ENCODE measurements at places on chromosomes 2 and 18. TPM values are rescaled to one million over a fixed set of nuclear protein-coding genes. Genes with fewer than 3 reads are reported as not detected.

Gene RESP18
- not detected for total RNA-seq

DNA sequence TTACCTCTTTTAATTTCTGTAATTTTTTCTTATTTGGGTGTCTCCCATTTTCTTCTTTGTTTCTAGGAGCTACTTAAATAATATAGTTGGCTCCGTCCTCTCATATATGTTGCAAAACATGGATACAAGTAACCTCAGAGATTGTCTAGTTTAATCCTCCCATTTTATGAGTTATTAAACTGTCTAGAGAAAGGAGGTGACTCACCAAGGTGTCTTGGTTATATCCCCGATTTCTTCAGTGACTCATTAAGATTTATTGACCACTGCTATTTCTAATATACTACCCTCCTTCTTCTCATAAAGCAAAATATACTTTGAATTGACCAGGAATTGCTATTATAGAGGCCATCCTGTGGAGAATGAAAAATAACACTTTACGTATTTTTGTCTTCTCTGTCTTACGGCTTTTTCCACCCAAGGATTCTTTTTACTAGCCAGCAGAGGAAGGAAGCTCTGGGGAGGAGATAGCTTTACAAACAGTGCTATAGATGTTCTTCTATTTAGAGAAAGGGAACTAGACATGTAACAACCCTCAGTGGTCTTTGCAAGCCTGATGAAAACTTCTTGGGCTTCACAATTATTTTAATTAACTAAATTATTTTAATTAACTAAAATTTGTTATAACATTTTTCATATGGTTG, 300.4 kb upstream of the TNP1 start:
- DNase-seq: no peak

- no peak for DNase-seq
Measured at GRCh38 chr2:16071039-16071864, 130.9 kb downstream of the MYCN start.

GRCh38 chr2:235583144-235583543, 89.3 kb downstream of the AGAP1 start:
- no peak for DNase-seq

GRCh38 chr18:692824-693223, 19.6 kb downstream of the ENOSF1 start:
- no peak for DNase-seq

Gene FOXI3
- not detected for total RNA-seq

GRCh38 chr2:178074123-178075005, 1.8 kb upstream of the PDE11A start:
- DNase-seq: no peak

- no peak for DNase-seq
Measured at GRCh38 chr18:48475635-48476549, 62.9 kb upstream of the CTIF start.

GRCh38 chr18:40789286-40789685, 1165.7 kb upstream of the PIK3C3 start:
- no peak for DNase-seq

DNA sequence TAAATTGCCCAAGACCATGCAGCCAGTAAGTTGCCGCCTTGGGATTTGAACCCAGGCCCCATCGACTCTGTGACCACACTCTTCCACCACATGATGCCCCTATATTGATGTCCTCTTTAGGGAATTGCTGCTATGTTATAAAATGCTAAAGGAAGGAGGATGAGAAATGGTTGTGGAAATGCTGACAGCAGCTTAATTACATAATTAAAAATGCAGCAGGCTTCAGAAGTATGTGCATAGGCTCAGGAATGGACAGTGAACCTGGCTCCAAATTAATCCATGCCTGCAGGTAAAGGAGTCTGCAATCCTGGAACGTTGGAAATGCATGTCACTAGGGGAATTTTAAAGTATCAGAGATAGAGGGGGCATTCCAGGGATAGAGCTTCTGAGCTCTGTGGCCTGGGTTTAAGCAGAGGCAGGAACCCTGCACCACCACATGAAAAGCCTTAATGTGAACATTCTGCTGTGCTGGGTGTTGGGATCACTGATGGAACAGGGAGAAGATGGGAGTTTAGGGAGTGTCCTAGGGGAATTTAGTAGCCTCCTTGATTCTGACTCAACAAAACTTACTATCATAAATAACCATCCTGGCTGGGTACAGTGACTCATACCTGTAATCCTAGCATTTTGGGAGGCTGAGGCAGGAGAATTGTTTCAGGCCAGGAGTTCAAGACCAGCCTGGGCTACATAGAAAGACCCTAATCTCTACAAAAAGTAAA, 76.1 kb upstream of the CCDC85A start:
- DNase-seq: no peak

Gene KYNU
- 30.6 TPM for total RNA-seq

GRCh38 chr2:177629357-177630024, 236.9 kb downstream of the AGPS start:
- no peak for DNase-seq

Gene FAM237A
- total RNA-seq: not detected

Gene HOXD13
- total RNA-seq: not detected

DNA sequence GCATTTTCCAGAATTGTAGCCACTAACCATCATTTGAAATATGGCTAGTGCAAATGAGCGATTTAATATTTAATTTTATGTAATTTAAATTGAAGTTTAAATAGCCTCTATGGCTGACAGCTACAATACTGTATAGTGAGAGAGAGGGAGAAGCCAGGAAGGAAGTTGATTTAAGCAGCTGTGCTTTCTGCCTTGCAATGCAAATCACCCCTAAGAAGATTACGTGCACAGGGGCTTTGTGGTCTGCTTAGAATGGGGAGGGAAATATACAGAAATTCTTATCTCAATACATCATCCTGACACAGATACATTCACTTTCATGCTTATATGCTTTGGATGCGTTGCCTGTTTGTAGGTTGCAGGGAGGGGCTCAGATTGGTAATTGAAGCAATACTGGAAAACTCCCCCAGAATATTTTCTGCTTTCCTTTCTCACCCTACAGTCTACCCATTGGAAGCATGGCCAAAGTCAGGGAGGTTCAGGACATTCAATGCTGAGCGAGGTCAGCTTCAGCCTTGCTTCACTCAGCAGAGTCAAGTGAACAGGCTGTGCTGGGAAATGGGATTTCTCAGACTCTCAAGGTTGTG, 674.0 kb downstream of the CNTNAP5 start:
- DNase-seq: no peak

- DNase-seq: no peak
Measured at GRCh38 chr2:88638123-88638650, 10.9 kb upstream of the EIF2AK3 start.

- no peak for DNase-seq
Measured at GRCh38 chr18:68997845-68998244, 200.0 kb downstream of the CCDC102B start.

GRCh38 chr18:8279346-8279745, 329.9 kb upstream of the RAB12 start:
- no peak for DNase-seq

Gene ABHD1
- total RNA-seq: 0.21 TPM

Gene CTAGE1
- total RNA-seq: not detected

- no peak for DNase-seq
Measured at GRCh38 chr2:211077216-211077767, 520.9 kb downstream of the CPS1 start.

DNA sequence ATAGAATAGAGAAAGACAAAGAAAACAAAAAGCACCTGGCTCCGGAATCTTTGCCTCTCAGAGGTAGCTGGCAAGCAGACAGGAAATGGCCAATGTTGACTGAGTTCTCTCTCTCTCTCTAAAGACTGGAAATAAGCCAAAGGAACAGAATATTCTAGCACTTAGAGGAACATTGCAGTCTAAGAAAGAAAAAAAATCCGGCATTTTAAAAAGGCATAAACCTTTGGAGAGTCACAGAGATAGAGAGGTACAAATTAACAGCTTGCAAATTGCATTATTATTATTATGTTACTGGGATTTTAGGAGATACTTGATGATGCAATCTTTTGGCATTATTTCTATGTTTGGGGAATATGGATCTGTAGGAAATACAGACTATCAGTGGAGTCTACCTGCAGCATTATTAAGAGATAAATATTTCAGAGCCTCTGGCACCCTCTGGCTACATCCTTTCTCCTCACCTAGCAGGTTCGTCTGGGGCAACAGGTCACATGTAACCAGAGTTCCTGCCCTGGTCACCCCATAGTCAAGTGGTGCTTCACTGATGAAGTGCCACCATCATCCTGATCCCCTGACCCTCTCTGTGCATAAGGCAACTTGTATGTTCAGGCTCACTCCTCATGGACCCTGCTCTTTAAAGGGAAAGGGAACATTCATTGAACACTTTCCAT, 318.9 kb upstream of the ACVR2A start:
- no peak for DNase-seq

GRCh38 chr2:29520001-29520400, 401.4 kb downstream of the ALK start:
- no peak for DNase-seq

DNA sequence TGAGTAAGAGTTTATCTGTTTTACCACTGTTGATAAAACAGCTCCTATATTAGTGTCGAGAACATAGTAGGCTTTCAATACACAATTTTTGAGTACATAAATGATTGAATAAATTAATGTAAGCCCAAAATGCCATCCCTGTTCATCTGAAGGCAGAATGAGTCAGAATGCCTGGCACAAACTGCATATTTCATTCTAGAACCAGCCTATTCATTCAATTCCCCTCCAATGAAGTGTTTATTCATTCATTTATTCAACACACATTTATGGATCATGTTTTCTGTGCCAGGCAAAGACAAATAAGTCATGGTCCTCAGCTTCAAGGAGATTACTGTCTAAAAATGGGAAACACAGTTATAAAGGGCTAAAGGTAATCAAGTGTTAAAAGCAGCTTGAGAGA, 22.8 kb upstream of the LCLAT1 start:
- no peak for DNase-seq

Gene CIB4
- not detected for total RNA-seq

Gene SERPINB11
- 0.77 TPM for total RNA-seq

- no peak for DNase-seq
Measured at GRCh38 chr2:37287966-37288365, 36.7 kb downstream of the PRKD3 start.

DNA sequence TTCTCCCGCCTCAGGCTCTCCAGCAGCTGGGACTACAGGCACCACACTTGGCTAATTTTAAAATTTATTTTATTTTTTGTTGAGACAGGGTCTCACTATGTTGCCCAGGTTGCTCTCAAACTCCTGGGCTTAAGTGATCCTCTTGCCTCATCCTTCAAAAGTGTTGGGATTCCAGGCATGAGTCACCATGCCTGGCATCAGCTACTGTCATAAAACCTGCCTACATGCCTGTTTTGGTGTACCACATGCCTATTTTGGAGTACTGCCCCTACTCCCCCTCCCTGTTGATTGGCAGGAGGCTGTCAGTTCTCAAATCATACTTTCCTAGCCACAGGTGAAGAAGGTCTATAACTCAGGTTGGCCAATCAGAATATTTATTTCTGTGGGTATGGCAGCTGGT, 64.0 kb downstream of the CHST9 start:
- no peak for DNase-seq

GRCh38 chr2:42232024-42232423, 62.9 kb downstream of the EML4 start:
- DNase-seq: no peak

GRCh38 chr2:14626873-14627272, 5.6 kb upstream of the LRATD1 start:
- peak; percentile 58 for DNase-seq

DNA sequence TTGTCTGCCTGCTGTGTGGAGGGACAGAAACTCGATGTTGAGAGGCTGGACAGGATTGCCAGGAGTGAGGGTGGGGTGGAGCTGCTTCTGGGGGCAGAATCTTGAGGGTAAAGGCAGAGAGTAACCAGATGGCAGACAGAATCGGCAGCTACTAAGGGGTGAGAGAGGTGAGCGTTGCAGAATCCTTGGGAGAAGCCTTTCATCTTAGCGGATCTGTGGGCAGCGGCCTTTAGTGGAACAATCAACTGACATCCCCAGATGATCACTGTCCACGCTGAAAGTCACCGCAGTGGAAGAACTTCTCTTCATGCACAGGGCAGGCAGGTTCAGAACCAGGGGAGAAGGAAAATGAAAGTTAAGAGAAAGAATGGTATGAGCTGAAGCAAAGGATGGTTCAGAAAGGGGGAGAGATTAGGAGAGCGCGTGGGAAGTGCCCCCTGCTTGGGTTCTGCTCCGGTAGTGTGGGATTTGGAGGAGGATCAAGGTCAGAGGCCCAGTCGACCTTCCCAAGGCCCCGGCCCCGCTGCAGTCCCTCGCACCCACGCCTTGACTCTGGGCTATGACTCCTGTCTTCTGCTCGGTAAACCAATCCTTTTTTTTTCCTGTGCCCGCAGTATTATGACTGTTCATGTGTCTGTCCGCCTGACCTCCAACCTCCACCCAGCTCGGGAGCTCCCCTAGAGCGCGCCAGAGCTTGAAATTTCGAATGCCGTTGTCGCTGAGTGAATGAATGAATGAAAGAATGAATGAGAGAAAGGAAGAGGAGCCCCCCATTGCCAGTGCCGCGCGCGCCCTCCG, 584 bp downstream of the BOLA3 start:
- no peak for DNase-seq

- DNase-seq: no peak
Measured at GRCh38 chr2:150811259-150811855, 323.9 kb upstream of the RND3 start.

DNA sequence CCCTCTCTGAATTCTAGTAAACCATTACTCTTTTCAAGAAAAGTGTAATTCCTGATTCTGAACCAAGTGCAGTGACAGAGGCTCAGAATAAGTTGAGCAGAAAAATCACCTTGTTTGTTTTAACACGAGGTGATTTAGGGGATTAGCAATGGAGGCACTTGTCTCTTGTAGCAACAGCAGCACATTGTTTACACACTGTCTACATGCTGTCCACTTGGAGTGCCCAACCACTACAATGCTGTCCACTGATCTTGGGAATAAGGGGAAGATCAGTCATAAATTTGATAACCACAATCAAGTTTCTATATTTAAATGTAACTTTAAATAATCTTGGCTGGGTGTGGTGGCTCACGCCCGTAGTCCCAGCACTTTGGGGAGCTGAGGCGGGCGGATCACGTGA, 13.9 kb upstream of the RMND5A start:
- no peak for DNase-seq

DNA sequence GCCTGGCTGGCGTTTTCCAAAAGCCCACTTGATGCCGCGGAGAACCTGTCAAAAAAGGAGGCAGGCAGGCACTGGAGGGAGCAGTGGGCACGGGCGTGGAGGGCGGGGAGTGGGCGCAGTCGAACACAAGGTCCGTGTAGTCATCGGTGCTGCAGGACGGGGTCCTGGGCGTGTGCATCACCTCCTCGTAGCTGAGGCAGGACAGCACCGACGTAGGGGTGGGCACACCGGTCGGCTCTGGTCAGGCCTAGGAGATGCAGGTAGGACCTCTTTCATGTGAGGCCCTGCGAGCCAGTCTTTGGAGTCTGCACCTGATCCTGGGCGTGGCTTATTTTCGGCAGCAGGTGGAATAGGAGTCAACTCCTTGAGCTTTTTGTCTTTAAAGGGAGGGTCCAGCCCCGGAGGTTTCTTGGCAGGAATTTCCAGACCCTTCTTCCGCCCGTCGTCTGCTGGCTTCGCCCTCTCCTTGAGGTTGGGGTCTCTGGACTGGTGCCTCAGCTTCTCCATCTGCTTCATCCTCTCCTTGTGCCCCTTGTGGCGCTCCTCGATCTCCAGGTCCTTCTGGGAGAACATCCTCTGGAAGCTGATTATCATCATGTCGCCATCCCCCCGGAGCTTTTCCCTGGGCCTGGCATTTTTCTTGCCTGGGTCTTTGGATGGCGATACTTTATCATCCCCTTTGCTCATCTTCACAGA, 892.5 kb upstream of the LRRTM1 start:
- peak; percentile 30 for DNase-seq

Data from lower lobe of right lung (tissue), 2 donors.